ENCODE measurements at places on chromosomes 11 and 22.

DNA sequence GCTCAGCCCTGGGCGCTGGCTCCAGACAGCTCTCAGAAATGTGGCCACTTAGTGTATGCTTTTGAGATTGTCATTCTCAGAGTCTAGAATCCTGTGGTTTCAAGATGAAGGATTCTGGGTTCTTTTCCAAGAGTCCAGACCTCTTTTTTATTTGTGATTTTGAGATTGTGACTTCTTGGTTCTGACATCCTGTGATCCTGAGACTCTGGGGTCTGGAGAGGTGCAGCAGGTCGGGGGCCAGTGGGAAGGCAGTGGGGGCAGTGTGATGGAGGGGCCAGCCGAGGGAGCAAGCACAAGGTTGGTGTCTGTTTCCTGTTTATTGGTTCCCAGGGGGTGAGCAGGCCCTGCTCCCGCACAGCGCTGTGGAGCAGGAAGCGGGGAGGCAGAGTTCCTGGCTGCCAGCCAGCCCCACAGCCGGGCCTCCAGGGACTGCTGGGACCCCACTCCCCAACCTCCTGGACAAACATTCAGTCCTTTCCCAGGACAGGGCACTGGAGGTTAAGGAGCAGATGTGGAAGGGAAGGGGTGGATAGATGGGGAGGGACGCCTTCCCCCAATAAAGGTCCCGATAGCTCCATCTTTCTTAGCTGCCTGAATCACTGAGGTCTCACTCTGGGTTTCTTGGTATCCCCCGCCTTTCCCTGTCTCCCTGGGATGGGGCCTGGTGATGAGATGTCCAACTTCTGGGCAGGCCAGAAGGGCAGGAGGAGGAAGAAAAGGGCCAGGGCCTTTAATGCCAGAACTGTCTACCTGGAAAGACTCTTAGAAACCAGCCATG lies 13.7 kb downstream of the ARHGEF17 start:
- no peak for DNase-seq

DNA sequence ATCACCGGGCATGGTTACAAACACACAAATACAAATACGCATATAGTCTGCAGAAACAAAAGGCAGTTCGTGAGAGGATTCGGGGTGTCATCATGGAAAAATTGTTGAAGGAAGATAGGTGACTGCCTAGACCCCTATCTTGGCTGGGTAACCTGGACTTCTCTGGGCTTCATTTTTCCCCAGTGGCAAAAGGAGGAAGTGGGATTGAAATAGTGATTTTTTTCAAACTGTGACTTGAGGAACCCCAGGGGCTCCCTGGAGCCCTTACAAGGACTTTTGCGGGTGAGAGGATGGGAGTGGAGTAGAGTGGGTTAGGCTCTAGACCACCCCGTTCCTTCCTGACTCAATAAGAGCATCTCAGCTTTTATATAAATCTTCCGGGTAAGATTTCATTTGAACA lies 1.0 kb upstream of the ELF5 start:
- no peak for DNase-seq

GRCh38 chr11:96567667-96568066 lies 177.9 kb downstream of the JRKL start:
- DNase-seq, result no peak

- no peak for DNase-seq
Measured at GRCh38 chr11:92266806-92267205, 42.2 kb downstream of the FAT3 start.

DNA sequence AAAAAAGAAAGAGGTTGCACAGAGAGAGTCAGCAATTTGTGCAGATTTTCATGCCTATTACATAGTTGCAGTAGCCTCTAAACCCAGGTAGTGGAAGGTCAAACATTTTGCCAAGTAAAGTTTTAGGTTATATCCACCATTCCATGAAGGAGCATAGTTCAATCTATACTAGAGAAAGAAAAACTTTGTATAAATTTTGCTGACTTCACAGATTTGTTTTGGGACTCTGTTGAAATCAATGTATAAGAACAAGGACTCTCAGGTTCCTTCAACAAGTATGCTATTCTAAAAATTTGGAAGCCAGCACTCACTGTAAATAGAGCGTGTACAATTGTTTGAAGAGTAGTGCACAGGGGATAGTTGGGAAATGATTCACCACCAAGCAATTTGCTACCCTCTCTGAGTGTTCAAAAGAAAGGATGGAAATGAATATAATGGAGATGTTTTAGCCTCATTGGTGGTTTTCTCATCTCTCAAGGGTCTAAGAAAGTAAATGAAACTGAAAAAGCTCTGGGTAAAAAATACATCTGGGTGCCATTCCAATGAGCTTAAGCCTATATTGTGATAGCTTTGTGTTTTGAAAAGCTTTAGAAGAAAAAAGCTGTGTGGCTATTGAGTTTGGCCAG lies 508.4 kb upstream of the LUZP2 start:
- DNase-seq, result no peak

GRCh38 chr22:41226723-41227655 lies 13.7 kb downstream of the CHADL start:
- DNase-seq, result no peak

GRCh38 chr11:57658023-57658361 lies 430 bp downstream of the CLP1 start:
- DNase-seq, result no peak

DNA sequence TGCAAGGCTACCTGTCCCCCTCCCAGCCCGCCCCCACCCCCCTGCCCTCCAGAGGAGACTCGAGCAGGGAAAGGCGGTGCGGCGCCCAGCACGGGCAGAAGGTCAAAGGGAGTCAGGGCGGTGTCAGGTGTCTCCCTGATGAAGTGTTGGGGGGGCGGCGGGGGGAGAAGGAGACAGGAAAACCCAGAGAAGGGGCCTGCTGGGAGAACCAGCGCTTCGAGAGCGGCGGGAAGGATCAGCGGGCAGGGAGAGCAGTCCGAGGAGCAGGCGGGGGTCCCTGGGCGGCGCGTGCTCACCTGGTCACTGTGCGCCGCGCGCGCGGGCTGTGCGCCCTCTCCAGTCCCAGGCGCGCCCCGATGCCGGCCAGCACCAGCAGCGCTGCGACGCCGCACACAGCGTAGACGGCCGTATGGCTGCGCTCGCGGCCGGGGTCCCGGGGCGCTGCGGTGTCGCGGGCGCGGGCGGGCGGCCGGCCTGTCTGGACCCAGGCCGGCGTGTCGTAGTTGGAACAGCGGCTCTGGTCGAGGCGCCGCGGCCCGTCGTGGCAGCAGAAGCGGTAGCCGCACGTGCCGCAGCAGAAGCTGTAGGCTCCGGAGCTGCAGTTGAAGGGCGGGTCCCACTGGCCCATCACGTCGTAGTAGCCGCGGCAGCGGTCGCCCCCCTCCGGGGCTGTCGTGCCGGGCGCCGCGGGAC lies 886 bp downstream of the SHISA8 start:
- DNase-seq, result no peak

GRCh38 chr22:37654563-37655251 lies 3.8 kb upstream of the PDXP start:
- DNase-seq, result no peak

DNA sequence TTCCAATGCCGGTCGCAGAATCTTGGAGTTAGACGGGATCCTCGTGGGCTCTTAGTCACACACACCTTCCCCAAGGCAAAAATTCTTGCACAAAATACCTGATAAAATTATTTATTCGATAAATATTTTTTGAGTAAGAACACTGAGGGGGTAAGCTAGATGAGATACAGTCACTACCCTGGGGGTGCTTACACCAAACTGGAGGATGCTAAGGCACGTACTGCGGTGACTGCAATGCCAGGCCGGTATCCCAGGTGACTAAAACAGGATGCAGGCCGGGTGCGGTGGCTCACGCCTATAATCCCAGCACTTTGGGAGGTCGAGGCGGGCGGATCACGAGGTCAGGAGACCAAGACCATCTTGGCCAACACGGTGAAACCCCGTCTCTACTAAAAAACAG lies 1.7 kb upstream of the MRTFA start:
- no peak for DNase-seq

DNA sequence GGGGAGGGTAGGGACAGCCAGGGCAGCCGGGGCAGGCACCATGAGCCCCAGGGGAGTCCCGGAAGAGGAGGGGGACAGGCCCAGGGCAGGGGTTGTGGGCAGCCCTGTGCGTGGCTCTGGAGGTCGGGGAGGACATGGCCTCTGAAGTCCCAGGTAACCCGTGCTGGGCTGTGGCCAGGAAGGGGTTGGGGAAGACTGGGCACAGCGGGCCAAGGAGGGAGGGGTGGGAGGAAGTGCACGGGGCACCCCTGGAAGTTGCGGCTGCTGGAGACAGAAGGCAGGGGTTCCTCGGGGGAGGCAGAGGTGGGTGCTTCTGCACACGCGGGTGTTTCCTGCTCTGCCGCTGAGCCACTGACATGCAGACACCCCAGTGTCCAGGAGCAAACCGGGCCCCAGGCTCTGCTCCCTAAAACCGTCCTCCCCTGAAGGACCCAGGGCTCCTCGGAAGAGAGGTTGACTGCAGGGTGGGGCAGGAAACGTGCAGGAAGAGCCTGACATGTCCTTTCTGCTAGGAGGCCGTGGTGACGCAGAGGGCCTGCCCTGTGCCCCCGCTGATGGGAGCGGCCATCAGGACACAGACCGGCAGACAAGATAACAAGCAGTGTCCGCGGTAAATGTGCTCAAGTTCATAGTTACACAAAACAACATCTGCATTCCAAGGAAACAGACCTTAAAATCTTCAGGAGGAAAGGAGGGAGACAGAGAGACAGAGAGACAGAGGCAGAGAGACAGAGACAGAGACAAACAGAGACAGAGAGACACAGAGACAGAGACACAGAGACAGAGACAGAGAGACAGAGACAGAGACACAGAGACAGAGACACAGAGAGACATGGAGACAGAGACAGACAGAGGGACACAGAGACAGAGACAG lies 5.7 kb downstream of the TNNI2 start:
- DNase-seq, result peak; percentile 42

DNA sequence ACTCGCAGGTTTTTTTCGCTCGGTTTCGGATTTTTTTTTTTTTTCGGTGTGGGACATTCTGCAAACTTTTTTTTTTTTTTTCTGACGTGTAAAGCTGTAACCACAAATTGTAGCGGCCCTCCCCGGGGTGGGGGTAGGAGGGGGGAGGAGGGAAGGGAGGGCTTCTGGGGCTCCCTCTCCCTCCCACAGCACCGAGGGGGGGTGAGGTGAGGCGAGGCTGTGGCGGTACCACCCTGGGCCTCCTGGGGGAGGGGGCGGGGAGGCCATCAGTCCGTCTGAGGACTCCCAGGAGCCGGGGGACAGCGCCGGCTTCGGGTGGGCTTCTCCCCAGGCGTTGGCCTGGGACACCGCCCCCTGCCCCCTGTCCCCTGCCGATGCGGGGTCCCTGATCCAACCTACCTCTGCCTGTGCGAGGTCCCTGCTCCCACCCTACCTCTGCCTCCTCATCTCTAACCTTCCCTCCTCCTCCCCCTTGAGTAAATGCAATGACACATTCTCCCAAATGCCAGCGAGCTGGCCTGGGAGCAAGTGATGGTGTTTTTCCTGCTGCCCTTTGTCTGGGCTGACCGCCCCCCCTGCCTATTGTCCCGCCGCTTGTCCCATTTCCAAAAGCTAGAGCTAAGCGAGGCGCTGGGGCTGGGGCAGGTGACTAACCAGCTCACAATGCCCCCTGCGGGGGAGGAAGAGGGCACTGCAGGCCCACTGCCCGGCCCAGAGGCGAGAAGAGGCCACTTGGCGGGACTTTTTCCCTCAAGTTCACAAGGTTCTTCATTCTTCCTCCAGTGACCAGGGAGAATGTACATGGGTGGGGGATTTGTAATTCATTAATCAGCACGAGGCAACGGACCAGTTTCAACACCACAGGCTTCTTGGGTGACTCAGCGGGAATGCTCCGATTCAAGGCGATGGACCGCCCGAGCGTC lies 511 bp upstream of the CLCF1 start:
- DNase-seq, result peak; percentile 69

DNA sequence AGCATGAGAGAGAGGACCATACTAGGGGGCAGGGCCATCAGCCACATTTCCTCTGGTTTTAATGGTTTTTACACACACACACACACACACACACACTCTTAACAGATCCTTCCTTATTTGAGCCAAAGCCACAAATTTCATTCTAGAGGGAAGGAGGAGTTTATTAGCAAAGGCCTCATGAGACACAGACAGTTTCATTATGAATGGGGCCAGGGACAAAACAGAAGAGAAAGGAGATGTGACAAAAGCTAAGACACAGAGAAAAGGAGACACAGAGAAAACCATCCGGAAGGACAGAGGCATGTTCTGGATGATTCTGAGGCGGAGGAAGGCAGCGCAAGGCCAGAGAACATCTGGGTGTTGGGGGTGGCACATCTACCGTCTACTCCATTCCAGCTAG lies 32.2 kb upstream of the ARFGAP3 start:
- DNase-seq, result no peak

- no peak for DNase-seq
Measured at GRCh38 chr11:131533998-131534397, 163.6 kb downstream of the NTM start.

DNA sequence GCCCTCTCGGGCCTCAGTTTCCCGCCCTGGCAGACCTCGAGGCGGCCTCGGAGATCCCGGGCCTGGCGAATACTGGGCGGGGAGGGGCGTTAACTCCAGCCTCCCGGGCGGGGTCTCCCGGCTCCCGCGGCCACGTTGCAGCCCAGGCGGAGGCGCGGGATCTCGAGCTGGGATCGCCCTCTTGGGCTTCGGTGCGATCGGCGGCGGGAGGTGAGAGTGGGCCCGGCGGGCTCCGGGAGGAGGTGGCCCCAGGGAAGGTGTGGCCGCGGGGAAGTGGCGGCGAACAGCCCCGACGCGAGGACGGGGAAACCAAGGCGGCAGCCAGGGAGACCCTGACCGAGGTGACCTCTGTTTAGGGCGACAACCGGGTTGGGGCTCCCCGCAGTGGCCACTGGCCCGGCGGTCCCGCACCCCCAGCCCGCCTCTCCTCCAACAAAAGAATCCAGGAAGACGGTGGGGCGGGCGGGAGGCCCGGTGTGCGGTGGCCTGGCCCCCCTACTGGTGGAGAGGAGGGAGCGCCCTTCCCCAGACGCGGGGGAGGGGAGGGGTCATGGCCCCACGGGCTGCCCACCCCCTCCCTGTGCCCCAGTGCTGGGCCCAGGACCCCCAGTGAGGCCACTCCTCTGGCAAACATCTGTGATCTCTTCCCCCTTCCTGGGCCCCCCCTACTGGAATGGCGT lies at the start of gene PHETA2:
PHETA2 (plus strand) TSS at position 117 of the 680 bp plus-strand sequence. CDS start 3,046 bp downstream, outside the sequence.
- DNase-seq, result no peak

DNA sequence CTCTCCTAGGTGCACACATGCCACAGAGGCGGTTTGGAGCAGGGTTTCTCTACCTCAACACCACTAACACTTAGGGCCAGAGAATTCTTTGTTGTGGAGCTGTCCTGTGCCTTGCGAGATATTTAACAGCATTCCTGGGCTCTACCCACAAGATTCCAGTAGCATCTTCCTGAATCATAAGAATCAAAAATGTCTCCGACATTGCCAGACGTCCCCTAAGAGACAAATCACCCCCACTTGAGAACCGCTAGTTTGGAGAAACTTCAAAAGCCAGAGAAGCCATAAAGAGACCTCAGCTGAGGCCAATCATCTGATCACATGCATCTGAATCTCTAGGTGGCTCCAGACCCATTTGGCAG lies 16.1 kb downstream of the MFNG start:
- no peak for DNase-seq

- DNase-seq, result no peak
Measured at GRCh38 chr11:132980670-132981069, 551.6 kb downstream of the OPCML start.

GRCh38 chr11:32583459-32584271 lies at the start of gene EIF3M:
TSS of gene EIF3M (plus strand) at chr11:32583831. CDS start at chr11:32583888, 57 bp downstream.
- DNase-seq, result peak; percentile 93

- DNase-seq, result no peak
Measured at GRCh38 chr11:113475160-113475761, at the start of gene DRD2. TSS of gene DRD2 (minus strand) at chr11:113475398. CDS start at chr11:113424651, 50,747 bp downstream.

- DNase-seq, result no peak
Measured at GRCh38 chr11:125519860-125520834, 24.1 kb upstream of the FEZ1 start.
